Activated naive CD8-positive, alpha-beta T cell treated with anti-CD3 and anti-CD28 coated beads for 36 hours (primary cell): ENCODE measurements at places on chromosomes 4 and X.

DNA sequence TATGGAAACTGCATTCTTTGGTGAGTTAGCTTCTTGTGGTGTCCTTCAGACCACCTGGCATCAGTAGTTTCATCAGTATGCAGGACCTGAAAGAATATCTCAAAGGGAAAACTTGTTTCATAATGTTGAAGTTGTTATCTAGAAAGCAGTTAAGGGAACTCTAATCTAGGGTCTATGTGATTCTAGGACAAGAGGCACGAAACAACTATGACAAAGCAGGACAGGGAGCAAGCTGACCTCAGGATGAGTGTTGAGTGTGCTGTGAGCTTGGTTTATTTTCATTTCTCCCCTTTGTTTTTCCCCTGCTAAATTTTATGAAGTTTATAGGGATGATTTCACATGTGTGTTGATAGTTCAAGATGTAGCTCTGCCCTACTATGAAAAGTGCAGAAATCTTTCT, 65.7 kb downstream of the MXRA5 start:
- no peak for DNase-seq

GRCh38 chrX:150081076-150081475, 142.8 kb upstream of the EOLA2 start:
- DNase-seq: no peak

DNA sequence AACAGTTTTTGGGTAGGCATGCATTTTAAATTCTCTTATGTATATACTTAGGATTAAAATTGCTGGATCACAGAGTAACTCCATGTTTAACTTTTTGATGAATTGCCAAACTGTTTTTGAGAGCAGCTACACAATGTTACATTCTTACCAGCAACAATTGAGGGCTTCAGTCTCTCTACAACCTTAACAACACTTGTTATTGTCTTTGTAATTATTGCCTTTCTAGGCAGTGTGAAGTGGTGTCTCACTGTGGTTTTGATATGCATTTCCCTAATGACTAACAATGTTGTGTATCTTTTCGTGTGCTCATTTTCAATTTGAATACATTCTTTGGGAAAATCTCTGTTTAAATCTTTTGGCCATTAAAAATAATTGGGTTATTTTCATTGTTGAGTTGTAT, 17.3 kb upstream of the F11 start:
- DNase-seq: no peak

GRCh38 chr4:48370260-48371134, 29.2 kb downstream of the SLAIN2 start:
- DNase-seq: no peak

DNA sequence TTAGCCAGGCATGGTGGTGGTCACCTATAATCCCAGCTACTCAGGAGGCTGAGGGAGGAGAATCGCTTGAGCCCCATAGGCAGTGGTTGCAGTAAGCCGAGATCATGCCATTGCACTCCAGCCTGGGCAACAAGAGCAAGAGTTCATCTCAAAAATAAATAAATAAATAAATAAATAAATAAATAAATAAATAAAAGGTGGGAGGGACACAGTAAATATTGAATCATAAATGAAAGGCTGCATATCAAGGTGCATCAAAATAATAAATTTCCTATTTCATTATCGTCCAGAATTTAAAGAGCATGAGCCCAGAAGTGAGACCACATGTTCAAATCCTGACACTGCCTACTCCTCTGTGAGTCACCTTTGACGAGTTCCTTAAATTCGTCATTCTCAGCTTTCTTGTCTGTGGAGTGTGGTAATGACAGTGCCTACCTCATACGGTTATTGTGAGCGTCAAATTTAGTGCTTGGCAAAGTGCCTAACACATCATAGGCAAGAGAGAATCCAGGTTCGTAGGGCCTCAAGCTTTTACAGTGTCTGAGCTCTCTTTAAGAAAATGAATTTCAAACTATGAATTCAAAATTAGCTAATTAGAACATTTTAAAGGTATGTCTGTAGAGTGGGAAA, 49.9 kb downstream of the IL15 start:
- no peak for DNase-seq

GRCh38 chr4:127844601-127845116, 36.0 kb upstream of the PLK4 start:
- DNase-seq: no peak

DNA sequence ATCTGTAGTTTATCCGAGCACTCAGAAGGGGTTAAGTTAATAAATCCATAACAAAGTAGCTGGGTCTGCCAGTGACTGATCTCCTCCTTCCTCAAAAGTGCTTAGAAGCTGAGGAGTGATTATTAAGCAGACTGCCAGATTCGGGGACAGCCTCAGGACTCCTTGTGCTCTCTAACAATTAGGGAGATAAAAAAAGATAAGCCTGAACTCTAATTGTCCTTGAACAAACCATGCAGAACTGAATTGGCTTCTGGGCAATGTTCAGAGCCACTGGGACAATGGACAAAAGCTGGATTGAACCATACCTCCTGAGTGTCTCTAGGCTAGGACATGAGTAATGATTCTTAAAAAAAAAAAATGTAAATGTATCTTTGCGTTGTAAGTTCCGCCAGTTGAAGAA, 22.7 kb upstream of the GRPR start:
- DNase-seq: no peak

- no peak for DNase-seq
Measured at GRCh38 chrX:32678487-32678886, 532.9 kb downstream of the DMD start.

DNA sequence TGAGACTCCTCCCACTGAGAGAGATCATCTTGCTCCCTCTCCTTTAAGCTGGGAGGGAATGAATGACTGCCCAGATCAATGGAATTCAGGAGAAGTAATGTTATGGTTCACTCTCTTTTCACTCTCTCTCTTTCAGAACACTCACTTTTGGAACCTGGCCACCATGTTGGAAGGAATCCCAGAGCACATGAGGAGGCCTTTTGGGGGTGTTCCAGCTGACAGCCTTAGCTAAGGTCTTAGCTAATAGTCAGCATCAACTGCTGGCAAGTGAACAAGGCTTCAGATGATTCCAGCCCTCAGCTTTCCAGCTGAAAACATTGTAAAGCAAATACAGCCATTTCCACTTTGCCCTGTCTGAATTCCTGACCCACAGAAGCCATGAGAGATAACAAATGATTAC, 124.0 kb upstream of the CLNK start:
- DNase-seq: no peak

DNA sequence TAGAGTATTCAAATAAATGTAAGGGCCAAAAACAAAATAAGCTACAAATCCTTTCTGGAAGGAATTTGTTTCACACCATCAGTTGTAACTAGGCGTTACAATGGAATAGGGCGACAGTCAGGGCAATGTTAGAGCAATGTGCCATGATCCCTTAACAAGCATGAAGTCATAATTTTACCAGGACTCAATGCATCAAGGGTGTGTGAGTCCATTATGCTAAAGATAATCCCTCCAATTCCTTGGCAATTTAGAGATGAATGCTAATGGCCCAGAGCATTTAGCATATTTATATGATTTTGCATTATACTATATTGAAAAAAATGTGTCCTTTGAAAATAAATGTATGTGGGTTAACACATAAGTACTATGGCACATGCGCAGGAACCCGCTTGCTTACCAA, 73.1 kb downstream of the GRIA2 start:
- DNase-seq: no peak

- DNase-seq: no peak
Measured at GRCh38 chrX:23901060-23901459, 6.7 kb downstream of the APOO start.

- no peak for DNase-seq
Measured at GRCh38 chrX:32825009-32825408, 386.3 kb downstream of the DMD start.

DNA sequence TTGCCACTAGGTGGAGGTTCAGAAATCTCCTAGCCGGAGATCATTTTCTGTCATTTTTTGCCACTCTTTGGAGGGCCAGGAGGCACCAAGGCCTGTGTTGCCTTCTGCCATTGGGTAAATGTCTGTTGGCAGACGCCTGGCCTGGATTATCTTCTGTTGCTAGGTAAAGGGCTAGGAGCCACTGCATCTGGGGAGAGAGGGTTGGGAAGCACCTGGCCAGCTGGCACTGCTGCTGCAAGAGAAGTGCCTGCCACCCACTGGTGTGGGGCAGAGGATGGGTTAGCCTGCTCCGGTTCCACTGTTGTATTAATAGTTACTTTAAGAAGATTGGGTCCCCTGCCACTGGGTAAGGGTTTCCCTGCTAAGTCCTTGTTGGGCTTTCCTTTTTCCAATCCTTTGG, 58.1 kb downstream of the AWAT2 start:
- no peak for DNase-seq

GRCh38 chrX:31293409-31293808, 221.6 kb upstream of the FTHL17 start:
- DNase-seq: no peak

GRCh38 chrX:103613362-103613890, 5.7 kb downstream of the TCEAL3 start:
- DNase-seq: no peak
